ENCODE measurements at places on chromosomes 5 and 9. TPM values are rescaled to one million over a fixed set of nuclear protein-coding genes. Genes with fewer than 3 reads are reported as not detected.

GRCh38 chr9:137161558-137162486, 8.0 kb downstream of the LRRC26 start:
- peaks cover 6% of the 10 kb centered on the region for H3K4me1 ChIP-seq
- H3K27ac ChIP-seq, result no peak overlapping the region
- no peaks in the 10 kb centered on the region for H3K36me3 ChIP-seq
- peak overlapping the region; percentile 32 for H3K4me3 ChIP-seq
- DNase-seq, result peak; percentile 76
- peaks cover 82% of the 10 kb centered on the region for H3K27me3 ChIP-seq

- no peak overlapping the region for H3K4me3 ChIP-seq
- H3K36me3 ChIP-seq, result no peaks in the 10 kb centered on the region
- H3K27me3 ChIP-seq, result no peaks in the 10 kb centered on the region
- no peak overlapping the region for H3K27ac ChIP-seq
These were observed 159.8 kb upstream of the CCDC152 start for GRCh38 chr5:42596817-42597216.

- H3K36me3 ChIP-seq, result no peaks in the 10 kb centered on the region
- H3K27me3 ChIP-seq, result peaks cover 33% of the 10 kb centered on the region
- H3K27ac ChIP-seq, result no peak within 1 kb of the TSS
- DNase-seq, result peak; percentile 74
- peak within 1 kb of the TSS; percentile 74 for H3K4me3 ChIP-seq
These were observed at the start of gene CDKN2B-AS1 for GRCh38 chr9:21994556-21995005. Gene CDKN2B-AS1, plus strand, starts transcription at chr9:21994791.

DNA sequence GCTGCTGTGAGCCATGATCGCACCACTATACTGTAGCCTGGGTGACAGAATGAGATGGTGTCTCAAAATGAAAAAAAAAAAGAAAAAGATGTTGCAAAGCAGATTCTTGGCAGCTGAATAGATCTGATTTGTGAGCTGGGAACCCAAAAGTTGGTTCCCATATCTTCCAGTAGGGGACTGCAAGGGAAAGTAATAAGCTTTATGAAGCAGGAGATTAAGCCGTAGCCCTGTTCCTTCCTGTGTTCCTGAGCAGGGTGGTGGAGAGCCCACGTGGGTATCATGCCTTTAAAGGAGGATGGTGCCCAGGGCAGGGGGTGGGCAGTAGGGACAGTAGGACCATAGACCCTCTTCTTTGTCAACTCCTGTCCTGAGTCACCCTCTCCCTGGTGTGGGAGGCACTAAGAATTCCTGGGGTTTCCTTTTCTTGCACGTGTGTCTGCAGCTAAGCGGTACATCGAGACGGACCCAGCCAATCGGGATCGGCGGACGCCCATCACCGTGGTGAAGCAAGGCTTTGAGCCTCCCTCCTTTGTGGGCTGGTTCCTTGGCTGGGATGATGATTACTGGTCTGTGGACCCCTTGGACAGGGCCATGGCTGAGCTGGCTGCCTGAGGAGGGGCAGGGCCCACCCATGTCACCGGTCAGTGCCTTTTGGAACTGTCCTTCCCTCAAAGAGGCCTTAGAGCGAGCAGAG, 37.9 kb downstream of the STOM start:
- peaks cover under 1% of the 10 kb centered on the region for H3K36me3 ChIP-seq
- no peak overlapping the region for H3K4me3 ChIP-seq
- no peak overlapping the region for H3K27ac ChIP-seq

GRCh38 chr5:56191656-56192055, 41.5 kb downstream of the ANKRD55 start:
- DNase-seq, result no peak
- H3K27ac ChIP-seq, result no peak overlapping the region
- H3K4me1 ChIP-seq, result no peaks in the 10 kb centered on the region
- no peaks in the 10 kb centered on the region for H3K36me3 ChIP-seq
- H3K4me3 ChIP-seq, result no peak overlapping the region

- H3K27ac ChIP-seq, result peak overlapping the region; percentile 56
- no peaks in the 10 kb centered on the region for H3K27me3 ChIP-seq
- peaks cover 4% of the 10 kb centered on the region for H3K4me1 ChIP-seq
- no peak for DNase-seq
- peak overlapping the region; percentile 69 for H3K4me3 ChIP-seq
These were observed 1.6 kb downstream of the GRK6 start for GRCh38 chr5:177427919-177428573.

DNA sequence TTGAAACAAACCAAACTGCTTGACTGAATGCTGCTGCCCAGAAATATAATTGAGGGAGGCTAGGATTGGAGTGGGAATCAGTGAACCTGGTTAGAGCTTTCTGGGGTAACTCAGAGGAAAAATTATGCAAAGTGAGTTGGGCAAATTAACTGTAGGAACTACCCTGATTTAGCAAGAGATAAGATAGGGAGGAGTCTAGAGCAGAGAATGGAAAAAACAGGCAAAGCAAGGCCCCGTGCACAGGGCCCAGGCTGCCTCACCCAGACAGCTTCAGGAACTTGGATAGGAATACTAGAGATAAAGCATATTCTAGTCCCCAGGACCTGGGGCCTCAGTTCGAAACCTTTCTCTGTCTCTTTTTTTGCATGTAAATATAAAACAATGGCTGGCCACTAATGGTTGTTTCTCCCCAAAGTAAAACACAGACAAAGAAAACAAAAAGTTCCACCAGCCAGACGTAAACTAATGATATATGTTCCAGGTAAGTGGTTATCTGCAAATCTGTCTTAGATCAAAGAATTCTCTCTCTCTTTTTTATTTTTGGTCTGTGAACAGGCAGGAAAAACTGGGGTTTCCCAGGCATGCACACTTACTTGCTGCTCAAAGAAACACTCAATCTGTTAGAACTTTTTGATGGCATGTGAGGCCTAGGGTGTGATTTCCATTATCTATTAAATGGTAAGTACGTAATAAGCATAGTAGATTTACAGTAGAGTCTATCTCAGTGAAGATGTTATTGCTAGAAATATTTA, 168.1 kb upstream of the MAP3K1 start:
- H3K27me3 ChIP-seq, result no peaks in the 10 kb centered on the region
- H3K4me3 ChIP-seq, result no peak overlapping the region
- H3K36me3 ChIP-seq, result no peaks in the 10 kb centered on the region
- H3K4me1 ChIP-seq, result peaks cover 5% of the 10 kb centered on the region

GRCh38 chr9:120197605-120198004, 382.4 kb downstream of the CDK5RAP2 start:
- H3K27ac ChIP-seq, result no peak overlapping the region
- no peaks in the 10 kb centered on the region for H3K36me3 ChIP-seq
- H3K27me3 ChIP-seq, result no peaks in the 10 kb centered on the region
- no peaks in the 10 kb centered on the region for H3K4me1 ChIP-seq
- DNase-seq, result no peak

DNA sequence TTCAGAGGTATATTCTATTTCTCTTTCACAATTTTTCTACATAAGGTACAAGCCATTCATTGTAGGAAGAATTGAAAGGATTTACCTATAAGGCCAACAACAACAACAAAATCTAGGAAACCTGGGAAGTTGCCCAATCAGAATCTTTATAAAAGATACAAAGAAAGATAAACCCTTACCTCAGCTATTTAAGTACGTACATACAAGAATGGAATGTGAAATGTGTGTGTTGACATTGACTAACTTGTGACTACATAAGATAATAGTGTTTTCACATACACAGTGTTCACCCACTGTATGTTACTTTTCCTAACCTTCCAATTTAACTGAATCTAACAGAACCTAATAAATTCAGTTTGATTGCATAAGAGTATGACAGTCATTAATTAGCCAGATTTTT, 154.1 kb downstream of the ADAMTS6 start:
- H3K27ac ChIP-seq, result no peak overlapping the region
- H3K4me1 ChIP-seq, result peaks cover 4% of the 10 kb centered on the region
- no peaks in the 10 kb centered on the region for H3K36me3 ChIP-seq
- H3K27me3 ChIP-seq, result no peaks in the 10 kb centered on the region
- DNase-seq, result no peak
- no peak overlapping the region for H3K4me3 ChIP-seq

The GABBR2 gene
- total RNA-seq, result 1.2 TPM

The C1QTNF3 gene
- total RNA-seq, result 1.0 TPM

DNA sequence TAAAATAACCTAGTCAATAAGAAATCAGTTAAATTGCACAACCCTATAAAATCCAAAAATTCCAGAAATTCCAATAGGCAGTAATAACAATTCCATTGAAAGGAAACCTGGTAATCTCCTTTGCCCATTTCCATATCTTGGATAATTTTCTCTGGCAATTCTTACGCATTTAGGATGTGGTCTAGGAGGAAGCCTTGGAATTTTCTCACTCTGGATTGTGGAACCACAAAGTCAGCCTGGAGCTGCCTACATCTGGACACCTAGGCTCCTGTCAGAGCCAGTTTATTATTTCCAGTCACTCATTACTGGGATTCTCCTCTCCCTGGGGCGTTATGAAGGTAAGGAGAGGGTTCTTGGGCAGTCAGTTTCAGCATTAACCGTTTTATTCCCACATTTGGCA, 40.3 kb upstream of the GNE start:
- no peak overlapping the region for H3K27ac ChIP-seq
- DNase-seq, result no peak
- H3K4me1 ChIP-seq, result no peaks in the 10 kb centered on the region
- no peak overlapping the region for H3K4me3 ChIP-seq

- H3K27me3 ChIP-seq, result no peaks in the 10 kb centered on the region
- no peak overlapping the region for H3K4me3 ChIP-seq
- H3K27ac ChIP-seq, result no peak overlapping the region
- H3K4me1 ChIP-seq, result peaks cover 9% of the 10 kb centered on the region
- H3K36me3 ChIP-seq, result no peaks in the 10 kb centered on the region
- no peak for DNase-seq
These were observed 29.9 kb upstream of the HMHB1 start for GRCh38 chr5:143781993-143782520.

- H3K4me1 ChIP-seq, result no peaks in the 10 kb centered on the region
- no peak for DNase-seq
- no peak overlapping the region for H3K4me3 ChIP-seq
- H3K27me3 ChIP-seq, result no peaks in the 10 kb centered on the region
These were observed 319.0 kb upstream of the PTGER4 start for GRCh38 chr5:40360685-40361084.

- H3K27ac ChIP-seq, result no peak overlapping the region
- H3K4me3 ChIP-seq, result no peak overlapping the region
- H3K36me3 ChIP-seq, result no peaks in the 10 kb centered on the region
- DNase-seq, result no peak
- H3K27me3 ChIP-seq, result no peaks in the 10 kb centered on the region
These were observed 90.9 kb downstream of the CARTPT start for GRCh38 chr5:71810023-71810422.

The MAP1B gene
- total RNA-seq, result 120 TPM

- DNase-seq, result no peak
- H3K4me3 ChIP-seq, result no peak overlapping the region
- H3K36me3 ChIP-seq, result no peaks in the 10 kb centered on the region
- no peaks in the 10 kb centered on the region for H3K27me3 ChIP-seq
- H3K4me1 ChIP-seq, result no peaks in the 10 kb centered on the region
These were observed 383.0 kb downstream of the DIRAS2 start for GRCh38 chr9:90259311-90260246.

DNA sequence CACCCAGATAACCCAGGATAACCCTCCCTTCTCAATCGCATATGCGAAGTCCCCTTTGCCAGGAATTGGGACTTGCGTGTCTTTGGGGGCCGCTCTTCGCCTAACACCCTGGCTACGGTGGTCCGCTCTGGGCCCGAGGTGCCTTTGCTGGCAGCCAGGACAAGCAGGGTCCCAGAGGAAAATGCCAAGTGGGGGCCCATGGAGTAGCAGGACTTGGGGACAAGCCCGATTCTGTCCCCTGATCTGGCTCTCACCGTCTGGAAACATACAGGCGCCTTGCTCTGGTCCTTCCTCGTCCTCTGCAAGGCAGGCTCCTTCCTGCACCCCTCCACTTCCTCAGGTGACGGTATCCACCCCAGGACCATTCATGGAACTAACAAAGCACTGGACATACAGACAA, 78.1 kb upstream of the UNC5A start:
- no peak overlapping the region for H3K4me3 ChIP-seq
- DNase-seq, result peak; percentile 44
- H3K4me1 ChIP-seq, result no peaks in the 10 kb centered on the region
- no peak overlapping the region for H3K27ac ChIP-seq
- H3K27me3 ChIP-seq, result 0 out of 2 replicates have a peak, but pooled peaks cover 2% of the 10 kb centered on the region
- H3K36me3 ChIP-seq, result no peaks in the 10 kb centered on the region

GRCh38 chr5:168327019-168327421, 35.6 kb downstream of the WWC1 start:
- H3K4me1 ChIP-seq, result peaks cover 25% of the 10 kb centered on the region
- DNase-seq, result no peak
- H3K4me3 ChIP-seq, result no peak overlapping the region
- H3K36me3 ChIP-seq, result no peaks in the 10 kb centered on the region
- H3K27ac ChIP-seq, result no peak overlapping the region

The PCDHA13 gene
- total RNA-seq, result 1.1 TPM

Data from H1 (cell line).